ENCODE measurements at places on chromosomes 5 and 9.

DNA sequence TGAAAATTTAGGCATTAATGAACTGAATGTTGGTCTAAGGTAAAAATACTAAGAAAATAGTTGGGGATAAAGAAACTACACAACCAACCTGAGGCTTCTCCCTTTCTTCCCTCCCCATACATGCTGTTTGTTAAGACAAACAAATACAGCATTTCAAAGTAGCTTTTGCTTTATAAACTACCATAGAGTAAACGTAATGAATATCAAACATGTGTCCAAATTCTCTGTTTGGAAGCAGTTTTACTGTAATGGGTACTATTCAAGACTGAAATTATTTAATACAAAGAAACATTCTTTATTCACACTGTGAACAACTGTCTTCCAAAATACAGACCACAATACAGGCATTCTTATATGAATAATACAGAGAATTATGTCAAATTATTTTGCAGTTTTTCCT lies 52.0 kb downstream of the SLC44A1 start:
- DNase-seq = no peak

- no peak for DNase-seq
Measured at GRCh38 chr9:117494401-117495090, 79.7 kb upstream of the ASTN2 start.

GRCh38 chr5:73447530-73448462 lies 781 bp downstream of the FOXD1 start:
- DNase-seq = no peak

- no peak for DNase-seq
Measured at GRCh38 chr5:88876714-88877113, 6.3 kb downstream of the MEF2C start.

GRCh38 chr5:157446412-157446935 lies 13.5 kb upstream of the NIPAL4 start:
- no peak for DNase-seq

DNA sequence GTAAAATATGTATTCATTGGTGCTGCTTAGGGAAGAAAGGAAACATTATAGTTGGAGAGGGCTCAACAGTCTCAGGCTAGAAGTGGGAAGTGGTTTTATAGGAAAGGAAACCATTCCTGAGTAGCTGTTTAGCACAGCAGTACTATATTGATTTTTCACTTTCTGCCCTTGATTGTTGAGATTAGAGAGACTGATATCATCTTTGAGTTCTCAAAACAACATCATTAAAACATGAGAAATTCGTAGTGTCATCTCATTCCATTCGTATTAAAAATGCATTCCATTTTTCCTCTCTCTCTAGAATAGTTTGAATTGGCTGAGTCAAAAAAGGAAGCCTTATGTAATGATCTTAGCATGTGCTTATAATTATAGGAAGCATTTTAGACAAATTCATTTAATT lies 14.1 kb downstream of the POLR3G start:
- no peak for DNase-seq

GRCh38 chr5:7078101-7078500 lies 317.8 kb upstream of the ADCY2 start:
- DNase-seq = no peak

DNA sequence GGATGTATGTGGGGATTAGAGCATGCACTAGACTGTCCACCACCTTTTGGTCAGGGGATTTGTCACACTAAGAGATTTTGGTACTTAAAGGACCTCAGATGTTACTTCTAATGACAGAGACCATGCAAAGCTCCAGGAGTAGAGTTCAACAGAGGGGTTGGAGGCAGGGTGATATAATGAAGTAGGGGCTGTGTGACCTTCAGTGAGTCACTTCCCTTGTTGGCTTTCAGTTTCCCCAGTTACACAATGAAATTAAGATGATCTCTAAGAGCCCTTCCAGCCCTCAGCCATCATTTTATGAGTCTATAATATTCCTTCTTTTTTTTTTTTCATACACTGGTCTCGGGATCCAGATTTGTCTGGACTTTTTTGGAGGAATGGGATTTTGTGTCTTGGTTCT lies 26.8 kb downstream of the GLRA1 start:
- no peak for DNase-seq

GRCh38 chr9:127873886-127874285 lies 3.6 kb downstream of the AK1 start:
- no peak for DNase-seq

DNA sequence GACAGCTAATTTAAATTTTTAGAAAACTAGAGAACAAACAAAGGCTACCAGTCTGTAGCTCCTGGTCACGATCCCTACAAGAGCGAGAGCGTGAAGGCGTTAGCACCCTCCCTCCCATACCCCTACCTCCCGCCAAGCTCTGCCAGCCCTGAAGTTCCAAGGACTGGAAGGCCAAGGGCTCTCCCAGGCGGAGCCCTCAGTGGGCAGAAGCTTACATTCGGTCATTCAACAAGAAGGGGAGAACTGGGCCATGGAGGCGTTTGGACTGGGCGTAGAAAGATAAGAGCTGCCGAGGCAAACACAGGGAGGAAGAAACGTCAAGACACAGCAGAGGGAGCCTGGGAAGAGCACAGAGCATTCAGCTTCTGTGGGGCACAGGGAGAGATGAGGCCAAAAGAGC lies 3.0 kb downstream of the MXD3 start:
- DNase-seq = no peak

GRCh38 chr5:133652951-133653759 lies 40.8 kb upstream of the FSTL4 start:
- no peak for DNase-seq
